ENCODE measurements at places on chromosomes 16 and 17.

DNA sequence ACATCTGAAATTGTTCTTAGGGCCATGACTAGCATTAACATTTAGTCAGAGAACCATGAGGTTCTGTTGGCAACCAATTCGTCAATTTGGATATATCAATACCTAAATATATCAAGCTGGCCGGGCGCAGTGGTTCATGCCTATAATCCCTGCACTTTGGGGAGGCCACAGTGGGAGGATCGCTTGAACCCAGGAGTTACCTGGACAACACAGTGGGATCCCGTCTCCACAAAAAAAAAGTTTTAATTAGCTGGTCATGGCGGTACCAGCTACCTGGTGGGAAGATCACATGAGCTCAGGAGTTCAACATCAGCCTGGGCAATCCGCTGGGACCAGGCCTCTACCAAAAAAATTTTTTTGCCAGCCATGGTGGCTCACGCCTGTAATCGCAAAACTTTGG is 8.4 kb downstream of the YWHAE start:
- DNase-seq, result no peak

DNA sequence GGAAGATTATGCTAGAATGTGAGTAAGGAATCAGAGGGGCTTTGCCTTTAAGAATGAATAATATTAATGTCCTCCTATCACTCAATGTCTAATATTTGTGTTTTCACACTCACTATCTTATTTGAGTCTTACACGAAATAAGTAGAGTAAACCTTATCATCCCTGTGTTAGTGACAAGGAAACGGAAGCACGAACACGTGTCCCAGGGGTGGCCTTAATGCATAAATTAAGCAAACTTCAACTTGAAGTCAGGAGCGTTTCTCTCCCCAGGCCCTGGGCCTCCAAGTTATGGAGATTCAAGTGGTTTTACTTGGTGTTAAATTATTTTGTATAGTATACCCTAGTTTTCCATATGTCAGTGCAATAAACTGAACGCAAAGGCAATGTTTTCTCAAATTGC is 96.0 kb downstream of the WDR59 start:
- DNase-seq, result no peak

DNA sequence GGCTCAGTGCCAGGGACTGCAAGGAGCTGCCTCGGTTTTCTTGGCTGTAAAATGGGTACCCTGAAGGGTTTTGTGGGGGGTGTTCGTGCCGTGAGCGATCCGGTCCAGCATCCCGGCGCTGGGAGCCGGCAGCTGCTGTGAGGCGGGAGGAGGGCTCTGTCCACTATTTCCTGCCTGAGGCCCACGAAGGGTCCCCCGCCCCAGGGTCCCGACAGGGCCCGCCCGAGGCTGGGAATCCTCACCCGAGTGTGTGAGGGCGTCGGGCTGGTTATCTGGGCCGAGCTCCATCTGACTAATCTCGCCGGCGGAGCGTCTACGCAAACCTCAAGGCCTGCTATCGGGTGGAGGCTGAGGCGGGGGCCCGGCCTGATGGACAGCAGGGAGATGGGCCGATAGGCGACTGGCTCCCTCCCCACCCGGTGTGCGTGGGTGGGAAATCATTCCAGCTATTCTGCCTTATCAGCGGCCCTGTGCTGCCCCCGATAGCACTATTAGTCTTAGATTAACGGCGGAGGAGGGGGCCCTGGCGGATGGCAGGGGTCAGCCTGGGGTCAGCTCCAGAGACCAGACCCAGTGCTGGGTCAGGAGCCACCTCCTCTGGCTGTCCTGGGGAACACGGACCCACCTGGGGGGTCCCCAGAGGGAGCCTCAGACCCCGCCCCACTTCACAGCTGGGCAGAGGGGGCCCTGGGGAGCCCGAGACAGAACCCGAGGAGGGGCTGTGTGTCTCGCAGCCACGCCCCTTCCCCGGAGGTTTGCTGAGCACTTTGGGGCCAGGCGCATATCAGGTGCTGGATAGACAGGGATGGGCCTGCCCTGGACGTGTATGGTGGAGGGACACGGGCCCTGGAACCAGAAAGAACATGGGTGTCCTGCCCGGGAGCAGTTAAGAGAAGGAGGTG is 44.7 kb downstream of the ZFPM1 start:
- no peak for DNase-seq

DNA sequence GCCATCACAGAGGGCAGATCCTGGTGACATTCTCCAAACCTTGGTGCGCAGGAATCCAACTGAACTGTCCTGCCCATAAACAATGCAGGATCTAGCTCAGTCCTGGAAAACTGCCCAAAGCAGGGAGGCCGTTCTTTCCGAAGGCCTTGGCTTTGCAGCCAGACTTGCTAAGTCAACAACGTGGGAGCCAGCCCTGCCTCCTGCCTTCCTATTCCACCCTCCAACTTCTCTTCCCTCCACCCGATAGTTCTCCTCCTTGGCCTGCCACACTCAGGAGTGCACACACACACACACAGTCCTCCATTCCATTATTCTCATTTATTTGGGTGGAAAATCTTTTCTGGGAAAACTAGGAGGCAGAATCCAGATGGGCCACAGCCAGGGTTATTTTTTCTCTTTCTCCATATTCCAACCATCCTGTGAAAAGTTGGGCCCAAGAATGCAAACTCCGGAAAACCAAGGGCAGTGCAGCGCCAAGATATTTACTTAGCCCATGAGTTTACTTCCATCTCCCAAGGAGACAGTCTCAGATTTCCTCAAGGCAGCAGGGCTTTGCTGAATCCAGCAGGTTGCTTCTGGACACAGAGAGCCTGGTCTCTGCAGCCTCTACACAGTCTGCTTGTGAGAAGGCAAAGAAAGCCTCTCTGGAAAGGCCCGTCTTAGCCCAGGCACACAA is 15.8 kb downstream of the COPRS start:
- no peak for DNase-seq

DNA sequence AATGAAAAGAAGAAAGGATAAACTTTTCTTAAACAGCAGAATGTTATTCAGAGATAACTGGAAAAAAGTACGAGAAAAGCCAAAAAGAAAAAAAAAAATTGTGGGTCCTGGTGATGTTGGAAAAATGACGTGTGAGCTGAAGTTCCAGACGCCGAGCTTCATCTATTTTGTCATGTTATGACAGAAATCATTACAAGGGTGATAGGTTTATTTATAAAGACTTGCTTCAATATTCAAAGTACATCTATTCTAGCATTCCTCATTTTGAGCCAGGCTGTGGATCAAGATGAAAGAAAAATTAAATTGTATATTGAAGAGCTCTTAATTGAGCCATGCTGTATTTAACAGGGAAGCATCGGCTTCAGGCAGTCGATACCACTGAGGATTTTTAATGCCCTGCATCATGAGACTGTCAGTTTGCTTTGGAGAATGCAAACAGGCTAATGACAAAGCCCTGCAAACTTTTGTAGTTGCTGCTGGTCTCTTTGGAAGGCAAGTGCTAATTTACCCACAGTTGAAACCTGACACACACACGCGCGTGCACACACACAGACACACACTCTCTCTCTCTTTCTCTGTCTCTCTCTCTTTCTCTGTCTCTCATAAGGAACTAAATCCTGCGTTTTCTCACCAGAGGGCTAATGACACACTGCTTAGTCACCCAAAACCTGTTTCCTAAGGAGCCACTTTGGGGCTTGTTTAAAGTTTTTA is 110.7 kb downstream of the WWOX start:
- DNase-seq, result no peak

- DNase-seq, result no peak
Observed at GRCh38 chr16:4404247-4404966, 12.0 kb downstream of the CORO7 start.
